Inflammatory macrophage treated with lipopolysaccharide for 4 hours (primary cell): ENCODE measurements at places on chromosomes 2 and 18.

- peak; percentile 10 for DNase-seq
These were observed 234.4 kb downstream of the TRIB2 start for GRCh38 chr2:12950957-12951656.

DNA sequence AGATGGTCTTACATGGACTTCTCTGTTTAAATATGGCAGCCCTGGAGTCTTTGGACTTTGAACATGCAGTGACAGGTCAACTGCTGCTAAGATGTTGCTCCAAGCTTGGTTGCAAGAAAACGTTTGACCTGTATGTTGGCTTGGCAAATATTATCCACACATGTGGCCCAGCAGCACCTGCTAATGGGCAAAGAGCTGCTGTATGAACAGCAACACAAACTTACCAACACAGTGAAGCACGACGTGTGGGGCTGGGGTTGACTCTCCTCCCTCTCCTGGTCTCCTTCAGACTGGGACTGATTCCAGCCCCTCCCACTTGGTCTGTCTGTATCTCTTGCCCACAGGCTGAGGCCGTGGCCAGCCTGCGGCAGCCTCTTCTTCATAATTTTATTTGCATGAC is 3.8 kb downstream of the KCNE4 start:
- no peak for DNase-seq

DNA sequence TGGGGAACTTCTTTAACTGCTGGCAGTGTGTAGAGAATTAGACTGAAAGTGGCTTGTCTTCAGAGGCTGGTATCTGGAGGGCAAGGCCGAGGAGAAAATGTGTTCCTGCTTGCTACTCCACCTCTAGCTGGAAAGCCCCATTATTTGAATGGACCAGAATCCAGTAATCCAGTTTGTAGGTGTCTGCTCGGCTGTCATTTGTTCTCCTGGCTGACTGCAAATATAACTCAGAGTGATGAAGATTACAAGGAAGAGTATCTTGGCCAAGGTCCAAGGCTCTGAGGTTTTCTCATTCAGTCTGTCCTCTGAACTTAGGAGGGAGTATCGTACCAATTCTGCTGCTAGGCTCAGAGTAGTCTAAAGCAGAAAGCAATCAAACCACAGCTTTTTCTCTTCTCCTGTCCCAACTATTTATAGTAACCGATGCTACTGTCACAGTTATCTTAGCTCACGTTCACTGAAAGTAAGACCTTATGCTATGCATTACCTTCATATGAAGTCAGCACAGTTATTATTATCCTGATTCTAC is 228.6 kb downstream of the SETBP1 start:
- no peak for DNase-seq

GRCh38 chr2:142065700-142066099 is 65.1 kb downstream of the LRP1B start:
- DNase-seq: no peak

- DNase-seq: no peak
These were observed 11.8 kb downstream of the TBR1 start for GRCh38 chr2:161427664-161428587.
